A673 (cell line): ENCODE measurements at places on chromosomes 12 and 14.

DNA sequence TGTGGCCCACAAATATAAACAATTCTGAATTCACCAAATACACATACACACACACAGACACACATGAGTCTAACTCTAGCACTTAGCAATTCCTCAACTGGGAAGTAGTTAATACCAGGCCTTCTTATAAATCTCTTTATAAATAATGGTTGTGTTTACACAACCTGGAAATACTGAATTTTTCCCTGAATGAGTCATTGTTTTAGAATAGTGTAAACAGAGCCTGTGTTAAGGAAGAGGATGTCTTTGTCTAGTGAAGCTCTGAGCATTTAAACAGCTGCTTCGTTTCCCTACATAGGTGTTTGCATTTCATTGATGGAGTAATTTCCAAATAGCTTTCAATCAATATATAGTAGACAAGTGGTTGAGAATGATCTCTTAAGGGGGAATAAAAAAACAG is 218.8 kb downstream of the BTG1 start:
- no peak for DNase-seq

DNA sequence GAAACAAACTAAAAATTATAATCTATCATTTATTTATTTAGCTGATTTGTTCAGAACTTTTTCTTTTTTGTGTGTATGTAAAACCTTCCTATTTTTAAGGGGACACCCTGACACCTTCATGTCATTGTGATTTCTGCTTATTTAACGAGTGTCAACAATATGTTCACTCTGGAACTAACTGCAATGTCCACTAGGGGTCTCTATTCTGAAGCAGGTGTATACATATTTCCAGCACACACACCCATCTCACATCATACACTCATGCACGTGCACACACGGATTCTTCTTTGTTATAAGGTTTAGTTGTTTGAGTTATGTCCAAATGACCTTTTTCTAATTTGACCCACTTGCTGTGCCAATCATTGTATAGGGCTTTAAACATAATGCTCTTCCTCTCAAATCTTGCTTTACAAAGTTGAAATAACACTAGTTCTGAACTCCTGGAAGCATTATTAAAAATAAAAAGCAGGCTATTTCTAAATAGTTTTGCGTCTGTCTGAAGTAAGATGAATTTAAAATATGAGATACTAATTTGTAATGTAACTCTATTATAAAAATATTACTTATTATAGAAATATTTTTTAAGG is 15.5 kb downstream of the E2F7 start:
- DNase-seq = peak; percentile 78

GRCh38 chr14:80003138-80003537 is 208.2 kb downstream of the DIO2 start:
- no peak for DNase-seq

DNA sequence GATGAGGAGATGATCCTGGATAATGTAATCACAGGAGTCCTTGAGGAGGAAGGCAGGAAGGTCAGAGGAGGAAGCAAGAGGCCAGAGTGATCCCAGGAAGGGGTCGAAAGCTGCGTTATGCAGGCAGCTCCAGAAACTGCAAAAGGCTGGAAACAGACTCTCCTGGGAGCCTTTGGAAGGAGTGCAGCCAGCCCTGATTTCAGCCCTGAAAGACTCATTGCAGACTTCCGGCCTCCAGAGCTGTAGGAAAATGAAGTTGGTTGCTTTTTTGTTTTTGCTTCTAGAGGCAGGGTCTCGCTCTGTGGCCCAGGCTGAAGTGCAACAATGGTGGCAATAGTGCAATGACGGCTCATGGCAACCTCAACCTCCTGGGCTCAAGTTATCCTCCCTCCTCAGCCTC is 44.6 kb upstream of the FZD10 start:
- DNase-seq = no peak

DNA sequence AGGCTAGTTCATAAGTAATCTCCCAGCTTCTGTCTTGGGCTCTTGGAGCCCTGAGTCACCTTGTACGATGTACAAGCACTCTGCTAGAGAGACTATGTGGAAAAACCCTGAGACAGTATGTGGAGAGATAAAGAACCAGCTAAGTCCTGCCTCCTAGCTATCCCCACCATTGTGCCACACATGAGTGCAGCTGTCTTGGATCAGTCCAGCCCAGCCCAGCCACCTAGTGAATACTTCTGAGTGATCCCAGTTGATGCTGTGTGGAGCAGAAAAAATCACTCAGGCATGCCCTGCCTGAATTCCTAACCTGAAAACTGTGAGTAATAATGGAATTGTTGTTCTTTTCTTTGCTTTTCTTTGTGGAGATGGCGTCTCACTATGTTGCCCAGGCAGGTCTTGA is 5.1 kb upstream of the SERPINA6 start:
- DNase-seq = no peak

GRCh38 chr12:13952096-13952495 is 29.3 kb downstream of the GRIN2B start:
- DNase-seq = no peak

GRCh38 chr14:99947695-99948094 is 117.5 kb upstream of the EVL start:
- no peak for DNase-seq
